ENCODE measurements at places on chromosomes 2 and 18.

DNA sequence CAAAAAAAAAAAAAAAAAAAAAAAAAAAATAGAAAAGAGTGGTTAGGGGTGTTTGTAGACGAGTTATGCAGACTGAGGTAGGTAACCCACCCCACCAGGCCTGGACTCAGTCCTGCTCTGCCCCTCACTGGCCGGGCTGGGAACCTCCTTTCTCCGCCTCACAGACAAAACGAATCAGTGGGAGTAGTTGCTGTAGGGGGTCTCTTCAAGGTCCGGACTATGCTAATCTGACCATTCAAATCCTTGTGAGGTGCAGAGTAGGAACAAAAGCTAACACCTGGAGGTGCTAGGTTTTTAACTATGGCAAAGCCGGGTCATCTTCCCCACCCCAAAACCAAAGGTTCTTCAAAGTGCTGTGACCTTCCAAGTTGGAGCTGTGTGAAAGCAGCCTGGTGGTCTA, 223.7 kb downstream of the SLC4A3 start:
- DNase-seq = no peak

DNA sequence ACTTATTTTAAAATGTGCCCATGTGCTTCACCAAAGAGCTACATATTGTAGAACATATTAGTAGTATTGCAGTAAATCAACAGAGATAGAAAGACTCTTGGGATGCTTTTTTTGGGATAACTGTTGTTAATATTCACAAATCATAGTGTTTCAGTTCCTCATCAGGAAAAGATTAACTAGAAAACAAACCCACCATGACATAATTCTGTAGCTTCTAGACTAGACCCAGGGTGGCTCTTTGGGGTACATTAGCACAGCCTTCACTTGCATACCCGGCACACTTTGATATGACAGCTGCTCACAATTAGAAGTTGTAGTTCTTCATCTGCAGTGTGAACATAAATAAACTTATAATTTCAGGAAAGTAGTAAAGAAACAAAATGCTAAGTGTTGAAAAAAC, 154.2 kb downstream of the ATP9B start:
- DNase-seq = no peak

DNA sequence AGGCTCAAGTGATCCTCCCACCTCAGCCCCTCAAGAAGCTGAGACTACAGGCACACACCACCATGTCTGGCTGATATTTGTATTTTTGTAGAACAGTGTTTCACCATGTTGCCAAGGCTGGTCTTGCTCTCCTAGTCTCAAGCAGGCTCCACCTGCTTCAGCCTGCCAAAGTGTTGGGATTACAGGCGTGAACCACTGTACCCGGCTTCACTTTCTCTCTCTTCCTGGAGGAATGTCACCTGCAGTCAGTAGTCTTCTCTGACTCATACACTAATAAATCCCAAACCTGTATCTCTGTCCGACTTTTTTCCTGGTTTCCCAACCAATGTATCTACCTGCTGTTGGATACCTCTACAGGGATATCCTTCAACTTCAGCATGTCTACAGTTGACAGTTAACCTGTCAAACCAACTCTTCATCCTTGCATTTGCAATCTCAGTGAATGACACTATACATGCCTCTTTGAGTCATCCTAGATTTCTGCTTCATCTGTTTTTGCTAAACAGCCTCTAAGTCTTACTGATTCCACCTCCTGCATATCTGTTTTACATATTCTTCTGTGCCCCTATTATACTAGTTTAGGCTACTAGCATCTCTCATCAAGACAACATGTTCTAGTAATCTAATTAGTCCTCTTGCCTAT, 54.5 kb downstream of the RBBP8 start:
- DNase-seq = no peak

- no peak for DNase-seq
Measured at GRCh38 chr2:85231468-85231805, 96.4 kb downstream of the TGOLN2 start.

- no peak for DNase-seq
Measured at GRCh38 chr18:52333860-52334259, 6.1 kb upstream of the DCC start.

DNA sequence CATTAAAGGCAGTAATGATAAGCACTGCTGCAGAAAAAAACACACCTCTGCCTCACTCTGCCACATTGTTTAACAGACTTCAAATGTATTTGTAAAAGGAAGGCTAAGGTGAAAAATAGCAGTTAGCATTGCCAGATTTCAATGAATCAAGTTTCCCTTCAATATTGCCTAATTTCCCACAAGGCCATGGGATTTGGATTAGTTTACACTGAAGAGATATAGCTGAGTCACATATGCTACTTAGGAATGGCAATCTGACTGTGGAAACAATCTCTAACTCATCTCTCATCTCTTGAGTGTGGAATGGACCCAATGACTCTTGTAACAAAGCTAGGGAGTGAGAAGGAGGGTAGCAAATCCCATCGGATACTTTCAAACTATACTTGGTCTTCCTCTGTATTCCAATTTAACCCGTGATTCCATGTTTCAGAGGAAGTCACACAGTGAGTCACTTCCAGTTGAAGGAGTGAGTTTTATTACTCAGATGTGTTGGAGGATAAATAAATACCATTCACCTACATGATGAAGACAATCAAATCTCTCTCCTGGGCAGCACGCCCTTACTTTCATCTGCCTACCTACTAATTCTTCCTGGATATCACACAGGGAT, 5.1 kb downstream of the B4GALT6 start:
- DNase-seq = no peak

DNA sequence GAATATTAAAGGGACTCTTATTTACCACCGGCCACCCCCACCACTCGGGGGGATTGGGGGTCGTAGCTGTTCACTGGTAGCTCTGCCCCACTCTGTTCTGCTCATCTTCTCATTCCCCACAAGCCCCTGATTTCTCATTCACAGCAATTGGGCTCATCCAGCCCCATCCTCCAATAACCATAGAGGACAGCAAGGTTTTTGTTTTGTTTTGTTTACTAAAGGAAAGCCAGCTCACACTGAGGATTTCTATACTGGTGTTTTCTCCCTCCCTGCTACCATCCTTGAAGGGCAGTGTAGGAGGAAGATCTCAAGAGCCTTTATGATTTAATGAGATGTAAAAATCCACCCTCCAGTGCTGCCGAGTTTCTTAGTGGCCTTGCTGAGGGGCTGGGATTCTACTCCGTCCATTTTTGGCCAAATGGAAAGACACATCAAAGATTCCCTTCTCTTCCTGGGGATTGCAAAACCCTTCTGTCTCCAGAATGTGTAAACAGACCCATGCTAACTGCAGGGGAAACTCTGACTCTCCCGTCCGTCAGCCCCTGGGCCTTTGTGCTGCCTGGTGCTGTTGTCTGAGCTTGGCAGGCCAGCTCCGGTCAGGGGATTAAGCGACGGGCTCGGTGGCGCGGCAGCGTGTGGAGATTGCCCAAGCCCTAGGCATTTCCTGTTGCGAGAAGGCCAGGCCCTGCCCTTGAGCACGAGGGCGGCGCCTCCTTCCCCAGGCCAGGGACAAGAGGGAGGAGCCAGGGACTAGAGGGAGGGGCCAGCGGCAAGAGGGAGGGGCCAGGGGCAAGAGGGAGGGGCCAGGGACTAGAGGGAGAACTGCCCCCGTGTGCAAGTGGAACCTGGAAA, 165.0 kb downstream of the ANTXR1 start:
- DNase-seq = peak; percentile 97

DNA sequence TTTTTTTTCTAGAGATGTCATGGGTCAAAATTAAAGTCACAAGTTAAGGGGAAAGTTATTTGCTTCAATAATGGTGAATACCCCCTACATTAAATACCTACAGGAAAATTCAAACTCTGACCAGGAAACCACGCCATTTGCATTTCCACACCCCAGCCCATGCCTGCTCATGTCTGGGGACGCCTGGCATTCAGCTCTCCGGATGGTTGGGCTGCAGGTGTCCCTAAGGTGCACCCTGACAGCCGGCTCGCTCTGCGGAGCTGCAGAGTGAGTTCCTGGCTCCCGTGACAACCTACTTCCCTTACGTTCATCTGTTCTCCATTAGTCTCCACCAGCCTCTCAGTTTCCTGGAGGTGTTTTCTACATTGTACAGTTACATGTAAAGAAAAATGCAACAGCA, 122.7 kb upstream of the RIOK3 start:
- no peak for DNase-seq

GRCh38 chr18:46761059-46761769, 4.4 kb upstream of the ST8SIA5 start:
- no peak for DNase-seq

GRCh38 chr2:98730707-98731040, 258 bp downstream of the MGAT4A start:
- DNase-seq = peak; percentile 72

- DNase-seq = no peak
Measured at GRCh38 chr2:201215963-201216362, 33.0 kb downstream of the CASP10 start.

DNA sequence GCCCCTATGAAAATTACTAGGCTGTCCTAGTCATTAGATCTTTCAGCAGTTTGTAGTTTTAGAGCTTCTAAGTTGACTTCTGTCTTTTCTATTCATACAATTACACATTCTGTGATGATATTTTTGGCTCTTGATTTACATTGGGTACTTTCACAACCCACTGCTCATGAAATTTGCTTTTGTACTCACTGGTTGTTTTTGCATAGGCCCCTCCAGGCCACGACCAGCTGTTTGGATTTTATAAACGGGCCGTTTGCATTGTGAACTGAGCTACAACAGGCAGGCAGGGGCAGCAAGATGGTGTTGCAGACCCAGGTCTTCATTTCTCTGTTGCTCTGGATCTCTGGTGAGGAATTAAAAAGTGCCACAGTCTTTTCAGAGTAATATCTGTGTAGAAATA, 193.8 kb downstream of the RPIA start:
- no peak for DNase-seq

- no peak for DNase-seq
Measured at GRCh38 chr18:59906203-59906602, 6.4 kb downstream of the PMAIP1 start.

DNA sequence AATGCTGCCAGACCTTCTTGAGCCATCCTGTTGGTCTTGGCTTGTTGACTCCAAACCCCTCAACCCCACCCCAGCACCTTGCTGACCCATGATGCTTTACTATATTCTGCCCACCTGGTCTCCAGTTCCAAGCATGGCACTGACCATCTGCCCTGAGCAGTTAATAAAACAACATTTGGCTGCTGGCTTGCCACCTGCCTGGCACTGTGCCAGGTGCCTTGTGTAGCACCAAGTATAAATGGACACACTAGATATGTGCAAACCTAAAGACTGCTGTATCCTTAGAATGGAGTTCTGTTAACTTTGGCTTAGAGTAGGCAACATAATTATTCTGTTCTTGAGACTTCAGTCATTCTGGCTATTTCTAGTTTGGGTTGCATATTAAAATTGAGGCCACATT, 91.4 kb downstream of the ACSL3 start:
- no peak for DNase-seq

DNA sequence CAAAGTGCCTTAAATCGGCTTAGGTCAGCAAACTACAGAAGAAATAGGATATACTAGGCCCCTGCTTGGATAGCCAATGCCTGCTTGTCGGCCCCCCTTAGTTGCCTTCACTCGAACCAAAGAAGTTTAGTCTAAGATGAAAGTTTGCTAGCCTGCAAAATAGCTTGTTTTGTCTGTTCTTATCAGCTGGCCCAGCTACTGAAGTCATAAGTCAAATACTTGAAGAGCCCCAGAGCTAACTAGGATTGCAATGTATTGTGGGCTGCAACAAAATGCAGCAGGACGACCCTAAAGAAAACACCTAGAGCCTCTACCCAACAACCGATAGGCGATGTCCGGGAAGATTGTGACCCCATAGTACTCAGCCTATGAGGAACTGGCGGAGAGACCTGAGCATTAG, 183.5 kb upstream of the HS6ST1 start:
- DNase-seq = no peak

GRCh38 chr2:235543851-235544688, 50.2 kb downstream of the AGAP1 start:
- DNase-seq = no peak
